ENCODE measurements at places on chromosomes 1 and 21. TPM values are rescaled to one million over a fixed set of nuclear protein-coding genes. Genes with fewer than 3 reads are reported as not detected.

DNA sequence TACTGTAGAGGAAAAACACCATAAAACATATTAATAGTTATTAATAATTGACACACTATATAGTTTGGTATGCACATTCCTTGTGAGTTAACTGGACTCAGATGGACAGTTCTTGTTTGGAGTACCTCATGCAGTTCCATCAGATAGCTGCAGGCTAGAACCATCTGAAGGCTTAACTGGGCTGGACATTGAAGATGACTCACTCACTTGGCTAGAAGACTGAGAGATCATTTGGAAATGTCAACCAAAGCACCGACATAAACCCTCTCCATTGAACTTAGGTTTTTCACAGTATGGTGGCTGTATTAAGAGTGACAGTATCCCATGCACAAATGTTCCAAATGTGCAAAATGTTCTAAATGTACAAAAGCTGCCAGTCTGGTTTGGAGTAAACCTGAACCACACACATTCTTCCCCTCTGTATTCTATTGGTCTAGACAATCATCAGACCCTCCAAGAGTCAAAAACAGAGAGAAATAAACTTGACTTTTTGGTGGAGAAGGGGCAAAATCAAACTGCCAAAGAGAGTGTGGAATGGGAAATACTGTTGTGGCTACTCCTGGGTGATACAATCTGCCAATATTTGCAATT, 708.4 kb downstream of the KCNT2 start:
- peak; percentile 16 for DNase-seq

- DNase-seq, result no peak
These were observed 1.7 kb downstream of the DHCR24 start for GRCh38 chr1:54885237-54885679.

GRCh38 chr1:9883585-9884449, 26.3 kb downstream of the CTNNBIP1 start:
- peak; percentile 70 for DNase-seq

GRCh38 chr1:90192408-90192807, 197.5 kb downstream of the ZNF326 start:
- DNase-seq, result no peak

DNA sequence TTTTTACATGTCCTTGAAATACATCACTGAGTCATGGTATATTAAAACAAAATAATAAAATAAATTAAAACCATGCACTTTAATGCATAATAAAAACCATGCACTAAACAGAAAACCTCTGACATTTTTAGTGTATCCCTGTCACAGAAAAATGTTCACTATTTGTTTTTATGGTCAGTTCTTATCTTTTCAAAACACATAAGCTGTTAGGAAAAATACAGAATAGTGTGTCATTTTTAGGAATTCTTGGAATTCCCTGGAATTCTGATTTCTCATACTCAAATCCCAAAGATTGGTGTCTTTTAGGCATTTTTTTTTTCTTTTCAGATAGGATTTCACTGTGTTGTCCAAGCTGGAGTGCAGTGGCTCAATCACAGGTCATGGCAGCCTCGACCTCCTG, 25.1 kb upstream of the TINAGL1 start:
- no peak for DNase-seq

DNA sequence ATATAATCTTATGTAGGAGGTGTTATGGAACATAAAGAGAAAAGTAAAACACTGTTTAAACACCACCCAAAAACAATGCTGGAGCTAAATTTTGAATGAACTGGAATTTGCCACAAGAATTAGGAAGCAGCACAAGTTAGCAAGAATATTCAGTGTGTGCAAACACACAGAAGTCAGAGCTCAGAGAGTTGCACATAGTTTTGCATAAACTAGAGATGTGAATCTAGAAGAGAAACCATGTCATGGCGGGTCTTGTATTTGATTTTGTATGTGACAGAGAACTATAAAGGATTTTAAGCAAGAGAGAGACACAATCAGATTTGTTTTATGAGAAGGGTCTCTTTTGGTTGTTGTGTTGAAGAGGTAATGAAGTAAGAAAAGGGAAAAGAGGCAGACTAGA, 38.2 kb downstream of the SELENOF start:
- DNase-seq, result no peak

GRCh38 chr1:1240348-1240732, 6.2 kb downstream of the C1QTNF12 start:
- DNase-seq, result no peak

GRCh38 chr1:118563981-118564951, 379.2 kb upstream of the SPAG17 start:
- no peak for DNase-seq

DNA sequence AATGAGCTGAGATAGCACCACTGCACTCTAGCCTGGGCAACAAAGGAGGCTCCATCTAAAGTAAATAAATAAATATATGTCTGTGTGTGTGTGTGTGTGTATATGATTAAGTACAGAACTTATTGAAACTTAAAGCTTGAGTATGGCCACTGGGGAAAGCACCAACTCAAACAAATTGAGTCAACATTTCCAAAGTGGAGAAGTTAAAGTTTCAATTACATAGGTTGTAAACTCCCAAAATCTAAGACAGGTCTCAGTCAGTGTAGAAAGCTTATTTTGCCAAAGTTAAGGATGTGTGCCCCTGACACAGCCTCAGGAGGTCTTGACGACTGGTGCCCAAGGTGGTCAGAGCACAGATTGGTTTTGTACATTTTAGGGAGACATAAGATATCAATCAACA, 458.9 kb upstream of the RGS18 start:
- no peak for DNase-seq

GRCh38 chr21:42229676-42230075, 10.7 kb downstream of the ABCG1 start:
- no peak for DNase-seq

GRCh38 chr1:68093737-68094136, 43.3 kb upstream of the DIRAS3 start:
- DNase-seq, result no peak

GRCh38 chr1:208222376-208223126, 21.6 kb downstream of the PLXNA2 start:
- DNase-seq, result no peak

DNA sequence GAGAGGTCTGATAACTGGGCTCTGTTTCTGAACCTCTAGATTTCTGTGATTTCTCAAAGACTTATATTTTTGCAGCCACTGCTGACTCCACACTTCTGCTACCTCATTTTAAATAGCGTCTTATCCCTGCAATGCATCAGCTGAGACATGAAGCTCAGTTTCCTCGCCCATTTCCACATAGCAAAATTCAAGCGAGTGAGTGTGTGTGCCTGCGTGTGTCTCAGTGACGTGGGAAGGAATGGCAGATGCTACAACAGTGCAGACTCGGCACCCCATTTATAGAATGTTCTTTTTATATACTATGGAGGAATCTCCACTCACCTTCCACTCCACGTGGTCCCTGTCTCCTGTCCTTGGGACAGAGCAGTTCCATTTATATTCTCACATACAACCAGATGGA, 35.7 kb downstream of the ZMYND12 start:
- DNase-seq, result no peak

GRCh38 chr1:231643071-231643934, 16.7 kb downstream of the DISC1 start:
- DNase-seq, result no peak

GRCh38 chr1:236142253-236143103, at the start of gene GPR137B:
Gene GPR137B (plus strand): TSS chr1:236142539. CDS start chr1:236142623, 84 bp downstream.
- DNase-seq, result peak; percentile 69

GRCh38 chr1:244280859-244281258, 170.8 kb downstream of the ADSS2 start:
- no peak for DNase-seq

- no peak for DNase-seq
These were observed 9.3 kb upstream of the FAM89A start for GRCh38 chr1:231049121-231049979.

DNA sequence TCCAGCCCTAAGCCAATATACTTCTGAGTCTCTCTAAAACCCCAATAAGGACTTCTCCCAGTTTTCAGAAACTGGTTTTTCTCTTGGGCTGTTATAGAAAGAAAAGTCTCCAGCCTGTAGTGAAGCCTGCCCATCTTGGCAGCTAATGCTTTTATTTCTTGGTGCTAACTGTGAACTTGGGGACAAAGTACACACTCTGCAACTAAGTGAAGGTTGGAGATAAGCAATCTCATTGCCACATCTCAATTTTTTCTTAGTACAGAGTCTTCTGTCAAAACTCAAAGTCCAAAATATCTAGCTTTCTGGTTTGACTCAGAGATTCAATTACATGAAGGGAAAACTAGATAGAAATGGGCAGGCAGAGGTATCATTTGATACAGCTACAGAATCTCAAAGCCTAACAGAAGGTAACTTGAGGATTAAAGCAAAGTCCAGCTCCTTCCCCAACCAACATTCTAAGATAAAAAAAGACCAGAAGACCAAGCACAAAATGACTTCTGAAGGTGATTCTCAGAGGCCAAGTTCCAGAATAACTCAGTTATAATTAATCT, 14.0 kb downstream of the AK2 start:
- DNase-seq, result no peak

- no peak for DNase-seq
These were observed 28.9 kb upstream of the CLSTN1 start for GRCh38 chr1:9852410-9853248.

DNA sequence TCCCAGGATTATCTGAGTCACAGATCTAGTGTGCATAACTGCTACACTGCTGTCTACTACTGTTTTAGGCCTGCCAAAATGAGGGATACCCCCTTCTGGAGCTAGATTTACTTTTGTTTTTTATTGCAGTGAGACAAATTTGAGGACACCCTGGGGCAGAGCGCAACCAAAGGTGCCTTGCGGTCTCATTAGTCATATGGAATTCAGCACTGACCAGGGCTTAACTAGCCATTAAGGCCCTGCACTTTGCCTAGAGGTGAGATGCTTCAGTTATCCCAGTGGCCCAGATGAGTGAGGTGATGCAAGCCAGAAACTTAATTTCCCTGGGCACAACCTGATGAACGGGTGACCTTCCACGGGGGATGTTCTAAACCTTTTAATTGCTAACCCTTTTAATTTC, 998 bp upstream of the SPAG17 start:
- DNase-seq, result no peak

- no peak for DNase-seq
These were observed 36.0 kb downstream of the CNIH4 start for GRCh38 chr1:224392411-224393249.

DNA sequence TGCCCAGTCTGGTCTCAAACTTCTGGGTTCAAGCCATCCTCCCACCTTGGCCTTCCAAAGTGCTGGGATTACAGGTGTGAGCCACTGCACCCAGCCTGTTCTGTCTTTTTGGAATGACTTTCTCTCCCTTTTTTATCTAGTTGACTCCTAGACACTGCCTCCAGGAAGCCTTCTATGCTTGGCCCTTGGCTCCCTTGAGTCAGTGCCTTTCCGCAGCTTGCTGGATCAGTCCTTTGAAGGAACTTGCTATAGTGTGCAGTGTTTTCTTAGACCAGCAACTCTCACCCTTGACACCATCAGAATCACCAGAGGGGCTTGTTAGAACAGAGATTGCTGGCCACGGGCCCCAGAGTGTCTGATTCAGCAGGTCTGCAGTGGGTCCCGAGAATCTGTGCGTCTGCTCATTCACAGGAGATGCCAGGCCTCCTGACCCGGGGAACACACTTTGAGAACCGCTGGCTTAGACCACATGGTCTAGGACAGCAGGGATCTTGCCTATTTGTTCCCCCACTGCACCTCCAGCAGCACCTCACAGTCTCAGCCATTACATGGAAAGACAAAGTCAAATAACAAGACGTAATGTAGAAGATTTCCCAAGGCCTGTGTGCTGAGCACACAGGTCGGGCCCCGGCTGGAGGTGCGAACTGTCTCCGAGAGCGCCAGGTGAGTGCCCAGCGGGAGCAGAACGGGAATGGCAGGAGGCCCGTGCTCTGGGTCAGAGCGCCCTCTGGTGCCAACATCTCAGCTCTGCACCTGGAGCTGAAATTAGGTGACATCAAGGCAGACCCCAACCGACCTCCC, 27.4 kb upstream of the CTPS1 start:
- DNase-seq, result peak; percentile 44

DNA sequence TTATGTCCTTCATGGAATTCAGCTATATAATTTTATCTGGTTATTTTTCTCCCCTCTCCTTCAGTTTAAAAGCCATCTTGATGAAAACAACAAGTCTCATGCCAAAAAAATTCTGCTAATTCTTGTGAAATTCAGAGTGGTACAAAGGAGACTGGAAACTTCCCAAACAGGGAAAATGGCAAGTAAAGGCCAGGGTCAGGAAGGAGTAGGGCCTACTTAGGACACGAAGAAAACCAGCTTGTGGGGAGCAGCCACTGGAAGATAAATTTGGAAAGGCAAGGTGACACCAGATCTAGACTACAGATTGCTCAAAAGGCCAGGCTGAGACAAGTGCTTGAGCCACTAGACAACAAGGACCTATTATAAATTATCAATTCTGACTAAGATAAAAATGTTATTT, 6.4 kb downstream of the TSTD1 start:
- DNase-seq, result no peak

- peak; percentile 34 for DNase-seq
These were observed 1.4 kb downstream of the NUCKS1 start for GRCh38 chr1:205748403-205749233.

- DNase-seq, result no peak
These were observed 450.6 kb upstream of the DAB1 start for GRCh38 chr1:57874418-57874877.

DNA sequence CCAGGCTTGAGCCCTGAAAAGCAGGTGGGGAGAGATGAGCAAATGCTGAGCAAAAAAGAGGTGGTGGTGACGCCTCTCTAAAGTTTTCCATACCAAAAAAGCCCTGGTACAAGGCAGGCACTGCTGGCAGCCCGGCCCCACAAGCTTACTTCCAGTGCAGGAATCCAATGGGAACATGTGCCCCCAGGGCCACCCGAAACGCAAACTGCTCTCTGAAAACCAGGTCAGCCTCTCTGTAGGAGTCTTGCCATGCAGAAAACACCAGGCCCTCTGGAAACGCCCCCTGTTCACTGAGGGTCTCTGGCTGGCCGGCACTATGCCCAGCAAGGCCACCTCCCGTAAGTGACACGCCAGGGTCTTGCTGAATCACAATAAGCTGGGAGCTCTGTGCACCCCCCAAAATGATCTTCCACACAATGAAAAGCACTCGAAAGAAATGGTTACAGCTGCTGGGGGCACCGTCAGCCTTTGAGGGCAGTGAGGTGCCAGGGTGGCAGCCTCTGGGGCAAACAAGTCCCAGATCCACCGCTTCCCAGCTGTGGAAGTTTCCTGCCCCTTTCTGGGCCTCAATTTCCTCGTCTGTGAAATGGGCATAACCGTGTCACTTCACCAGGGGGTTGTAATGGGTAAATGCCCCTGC, 170.5 kb downstream of the TOMM20 start:
- DNase-seq, result peak; percentile 19

- DNase-seq, result peak; percentile 37
These were observed 771 bp downstream of the EIF4G3 start for GRCh38 chr1:21175670-21176581.

- DNase-seq, result no peak
These were observed 56.7 kb downstream of the RALGPS2 start for GRCh38 chr1:178781533-178782330.

The DDAH1 gene
- 18.2 TPM for total RNA-seq

The IRF6 gene
- total RNA-seq, result not detected

The IL23R gene
- total RNA-seq, result not detected

The LAX1 gene
- not detected for total RNA-seq

The CDC73 gene
- total RNA-seq, result 26.5 TPM

The NBL1 gene
- 75.9 TPM for total RNA-seq

The UMODL1 gene
- total RNA-seq, result not detected

The FCRL6 gene
- total RNA-seq, result not detected

The CD5L gene
- not detected for total RNA-seq

The HES5 gene
- not detected for total RNA-seq

The RHCE gene
- 0.36 TPM for total RNA-seq

The PADI2 gene
- not detected for total RNA-seq

The TCHH gene
- 0.10 TPM for total RNA-seq

The ZBTB21 gene
- total RNA-seq, result 5.1 TPM

The BCAR3 gene
- 21.2 TPM for total RNA-seq

The IFI16 gene
- 33.8 TPM for total RNA-seq

The ETNK2 gene
- 11.1 TPM for total RNA-seq

The INSRR gene
- not detected for total RNA-seq
